Ascending aorta (tissue), 2 donors: ENCODE measurements at places on chromosomes 1 and 21.

DNA sequence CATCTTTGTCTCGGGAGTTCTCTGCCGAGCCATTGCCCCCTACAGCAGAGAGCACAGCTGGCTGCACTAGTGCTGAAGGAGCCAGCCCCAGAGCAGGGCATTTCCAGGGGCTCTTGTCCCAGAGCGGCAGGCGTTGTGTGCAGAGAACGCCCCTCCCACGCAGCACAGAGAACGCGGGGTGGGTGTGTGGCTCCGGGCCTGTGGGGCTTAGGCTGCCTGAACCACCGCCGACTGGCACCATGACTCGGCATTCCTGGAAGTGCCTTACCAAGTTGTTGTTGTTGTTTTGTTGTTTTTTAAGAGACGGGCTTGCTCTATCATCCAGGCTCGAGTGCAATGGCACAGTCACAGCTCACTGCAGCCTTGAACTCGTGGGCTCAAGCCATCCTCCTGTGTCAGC lies 15.8 kb upstream of the DIP2A start:
- no peak for DNase-seq

GRCh38 chr1:29973406-29973805 lies 737.1 kb downstream of the PTPRU start:
- DNase-seq: no peak

DNA sequence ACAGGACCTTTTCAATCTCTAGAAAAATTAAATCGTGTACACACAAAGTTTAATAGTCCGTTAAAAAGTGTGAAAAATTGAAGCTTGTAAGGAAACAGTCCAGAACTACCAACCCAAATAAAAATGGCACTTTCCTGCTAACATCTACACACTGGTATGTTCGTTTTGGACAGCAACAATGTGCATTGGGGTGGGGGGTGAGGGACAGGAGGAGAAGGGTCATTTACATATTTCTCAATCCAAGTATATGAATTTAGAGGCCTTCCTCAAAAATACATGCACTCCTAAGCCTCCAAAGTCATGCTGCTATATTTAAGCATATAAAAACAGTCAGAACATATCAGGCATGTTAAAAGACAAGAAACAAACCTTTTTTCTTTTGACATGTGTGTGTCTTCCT lies 2.5 kb downstream of the PPP1R15B start:
- no peak for DNase-seq

GRCh38 chr21:32410291-32410690 lies 2.2 kb upstream of the EVA1C start:
- DNase-seq: no peak

DNA sequence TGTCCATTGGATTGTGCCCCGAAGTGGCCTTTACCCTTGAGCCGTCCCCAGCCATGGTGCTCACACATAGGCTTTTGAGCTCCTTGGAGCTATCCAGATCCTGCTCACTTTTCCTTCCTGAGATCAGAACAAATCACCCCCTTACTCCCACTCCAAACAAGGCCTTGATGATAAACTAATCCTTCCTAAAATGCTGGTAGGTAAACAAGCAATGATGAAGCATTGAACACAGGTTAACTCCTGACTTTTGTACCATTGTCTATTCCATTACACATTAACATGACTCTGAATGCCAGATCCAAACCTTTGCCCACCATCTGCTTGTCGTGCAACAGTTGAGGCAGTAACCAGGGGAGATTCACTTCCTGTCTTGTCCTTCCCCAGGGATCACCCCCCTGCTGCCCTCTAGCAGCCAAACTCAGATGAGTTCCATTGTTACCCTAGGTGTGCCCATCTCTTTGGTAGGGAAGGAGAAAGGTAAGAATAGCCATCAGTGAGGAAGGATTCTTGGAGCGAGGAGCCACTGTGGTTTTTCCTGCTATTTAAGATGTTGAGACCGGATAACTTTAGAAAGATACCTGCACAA lies 79.5 kb upstream of the DNAJC6 start:
- DNase-seq: no peak

GRCh38 chr1:199290186-199290585 lies 651.3 kb downstream of the PTPRC start:
- no peak for DNase-seq

DNA sequence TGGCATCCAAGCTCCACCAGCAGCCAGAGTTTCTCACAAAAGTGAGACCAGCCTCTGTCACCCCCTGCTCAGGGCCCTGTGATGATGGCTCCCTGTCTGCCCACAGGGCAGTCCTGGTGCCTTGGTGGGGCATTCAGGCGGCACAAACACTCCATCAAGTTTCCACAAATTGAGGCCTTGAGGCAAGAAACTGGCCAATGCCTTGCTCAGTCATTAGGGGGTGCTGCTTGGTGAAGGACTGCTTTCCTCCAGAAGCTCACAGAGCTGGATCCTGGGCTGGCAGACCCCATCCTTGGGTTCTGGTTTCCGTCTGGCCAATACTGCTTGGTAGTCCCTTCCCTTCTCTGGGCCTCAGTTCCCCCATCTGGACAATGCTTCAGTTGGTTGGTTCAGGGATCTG lies 12.5 kb upstream of the AHDC1 start:
- DNase-seq: no peak

DNA sequence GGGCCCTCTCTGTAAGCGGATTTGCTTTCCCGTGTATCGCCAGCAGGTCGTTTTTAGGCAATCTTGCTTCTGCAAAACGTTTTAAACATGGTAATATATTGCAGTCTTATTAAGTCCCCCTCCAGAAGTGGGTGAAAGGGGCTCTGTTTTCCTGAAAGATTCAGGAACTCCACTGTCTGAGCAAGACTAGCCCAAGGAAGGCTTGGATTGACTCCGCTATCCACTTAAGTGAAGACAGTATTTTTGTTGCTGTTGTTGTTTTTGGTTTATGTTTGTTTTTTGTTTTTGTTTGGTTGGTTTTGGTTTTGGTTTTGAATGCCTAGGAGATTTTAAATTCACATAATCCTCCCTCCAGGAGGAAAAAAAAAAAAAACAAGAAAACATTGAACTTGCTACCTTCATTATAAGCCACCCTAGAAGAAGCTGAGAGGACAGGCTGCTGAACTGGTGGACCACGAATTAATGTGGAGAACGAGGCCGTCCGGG lies 29.1 kb upstream of the NFIA start:
- DNase-seq: no peak

DNA sequence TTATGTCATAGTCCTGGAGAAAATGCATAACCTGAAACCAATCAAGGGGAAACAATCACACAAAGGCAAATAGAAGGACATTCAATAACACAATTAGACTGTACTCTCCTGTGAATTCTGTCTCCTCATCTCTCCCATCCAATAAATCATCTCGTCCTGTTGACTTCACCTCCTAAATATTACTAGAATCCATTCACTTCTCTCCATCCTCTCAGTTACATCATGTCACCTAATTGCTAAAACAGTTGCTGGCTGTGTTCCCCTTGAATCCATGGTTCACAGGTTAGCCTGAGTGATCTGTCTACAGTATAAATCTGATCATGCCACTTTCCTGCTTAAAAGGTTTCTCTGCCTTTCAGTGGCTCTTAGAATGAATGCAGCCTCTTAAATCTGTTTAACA lies 220.2 kb downstream of the TGFB2 start:
- no peak for DNase-seq

DNA sequence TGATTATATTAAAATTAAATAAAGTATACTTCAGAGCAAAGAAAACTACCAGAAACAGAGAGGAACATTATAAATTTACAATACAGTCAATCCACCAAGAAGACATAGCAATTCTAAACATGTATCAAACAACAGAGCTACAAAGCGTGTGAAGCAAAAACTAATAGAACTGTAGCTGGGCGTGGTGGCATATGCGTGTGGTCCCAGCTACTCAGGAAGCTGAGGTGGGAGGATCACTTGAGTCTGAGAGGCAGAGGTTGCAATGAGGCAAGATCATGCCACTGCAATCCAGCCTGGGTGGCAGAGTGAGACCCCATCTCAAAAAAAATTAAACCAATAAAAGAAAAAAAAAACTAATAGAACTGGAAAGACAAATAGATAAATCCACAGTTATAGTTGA lies 12.3 kb downstream of the CCDC185 start:
- DNase-seq: no peak

- DNase-seq: no peak
Measured at GRCh38 chr1:61224609-61225008, 142.2 kb downstream of the NFIA start.
